ENCODE measurements at places on chromosomes 2 and 18.

GRCh38 chr2:191376981-191377629 is 131.9 kb downstream of the MYO1B start:
- DNase-seq, result peak; percentile 82

- no peak for DNase-seq
Measured at GRCh38 chr2:233081731-233082221, 21.6 kb downstream of the INPP5D start.

DNA sequence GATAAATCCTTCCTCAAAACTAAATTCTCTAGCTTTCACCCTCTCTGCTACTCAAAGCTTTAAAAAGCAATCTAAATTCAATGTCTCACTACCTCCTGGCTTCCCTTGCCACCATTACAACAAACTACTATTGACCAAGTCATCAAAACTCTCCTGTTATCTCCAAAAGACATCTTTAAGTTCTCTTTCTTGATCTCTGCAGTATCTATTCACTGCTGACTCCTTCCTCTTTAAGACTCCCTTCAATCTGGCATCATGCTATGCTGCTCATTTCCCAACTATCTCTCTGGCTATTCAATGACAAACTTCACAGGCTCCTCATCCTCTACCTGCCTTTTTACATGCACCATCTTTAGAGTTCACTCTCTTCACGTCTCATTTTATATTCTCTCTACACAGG is 5.9 kb downstream of the PPP3R1 start:
- DNase-seq, result no peak

GRCh38 chr2:206556357-206556949 is 85.8 kb upstream of the FAM237A start:
- peak; percentile 65 for DNase-seq

DNA sequence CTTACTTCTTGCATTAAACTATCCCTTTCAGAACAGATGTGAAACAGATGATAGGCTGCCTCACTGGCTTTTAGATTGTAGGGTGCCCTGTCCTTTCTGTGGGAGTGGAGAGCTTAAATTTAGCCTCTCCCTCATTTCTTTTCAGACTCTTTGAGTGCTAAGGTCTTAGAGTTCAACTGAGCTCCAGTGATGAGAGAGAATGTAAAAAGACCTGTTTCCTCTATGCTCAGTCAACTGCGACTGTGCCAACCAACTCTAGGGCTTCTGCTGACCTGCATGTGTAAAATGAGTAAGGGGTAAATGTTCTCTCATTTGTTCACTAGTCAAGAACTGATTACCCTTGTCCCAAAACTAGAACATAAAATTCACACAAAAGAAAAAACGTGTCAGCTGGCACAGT is 104.8 kb upstream of the TGFA start:
- DNase-seq, result no peak

DNA sequence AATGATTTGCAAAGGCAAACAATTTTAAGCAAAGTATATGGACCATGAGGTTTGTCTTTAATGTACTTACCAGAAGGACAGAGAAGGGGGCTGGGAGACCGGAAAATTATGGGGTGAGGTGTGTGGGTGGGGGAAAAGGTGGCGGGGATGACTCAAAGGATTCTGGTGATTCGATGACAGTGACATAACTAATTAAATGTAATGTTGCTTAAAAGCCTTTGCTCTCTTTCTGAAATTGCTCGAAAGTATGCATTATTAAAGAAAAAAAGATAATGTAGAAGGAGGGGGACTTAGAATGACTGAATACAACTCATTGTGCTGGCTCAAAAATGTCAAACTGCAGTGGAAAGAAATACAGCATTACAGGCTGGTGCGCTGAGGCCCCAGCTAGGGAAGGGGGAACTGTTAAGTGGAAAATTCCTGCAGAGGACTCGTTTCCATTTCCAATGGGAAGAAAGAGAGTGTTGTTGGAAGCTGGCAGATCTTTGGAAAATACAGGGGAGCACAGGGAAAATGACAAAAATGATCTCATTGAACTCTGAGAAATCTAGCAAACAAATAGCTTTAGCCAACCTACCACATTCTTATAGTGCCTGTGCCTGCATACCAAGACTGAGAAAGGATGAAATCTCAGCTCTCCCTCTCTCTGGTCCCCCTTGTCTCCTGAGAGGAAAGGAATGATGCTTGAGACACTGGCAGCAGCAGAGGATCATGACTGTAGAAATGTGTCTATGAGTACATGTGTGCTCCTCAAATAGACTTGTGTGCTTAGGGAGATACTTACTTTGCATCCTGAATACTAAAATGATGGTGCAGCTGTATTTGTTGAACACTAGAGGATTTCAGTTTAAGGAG is 632.4 kb downstream of the NYAP2 start:
- no peak for DNase-seq

GRCh38 chr18:24369426-24369825 is 28.2 kb downstream of the OSBPL1A start:
- DNase-seq, result no peak

- no peak for DNase-seq
Measured at GRCh38 chr18:42937436-42937835, 178.0 kb downstream of the RIT2 start.

- no peak for DNase-seq
Measured at GRCh38 chr2:48560546-48561209, 30.7 kb downstream of the STON1 start.

- no peak for DNase-seq
Measured at GRCh38 chr2:28296243-28296642, 96.4 kb upstream of the FOSL2 start.
